ENCODE measurements at places on chromosomes 7 and 10. TPM values are rescaled to one million over a fixed set of nuclear protein-coding genes. Genes with fewer than 3 reads are reported as not detected.

NXPH1 gene
- not detected for total RNA-seq

AKR1C8 gene
- not detected for total RNA-seq

DNAJC12 gene
- total RNA-seq: 0.88 TPM

DNA sequence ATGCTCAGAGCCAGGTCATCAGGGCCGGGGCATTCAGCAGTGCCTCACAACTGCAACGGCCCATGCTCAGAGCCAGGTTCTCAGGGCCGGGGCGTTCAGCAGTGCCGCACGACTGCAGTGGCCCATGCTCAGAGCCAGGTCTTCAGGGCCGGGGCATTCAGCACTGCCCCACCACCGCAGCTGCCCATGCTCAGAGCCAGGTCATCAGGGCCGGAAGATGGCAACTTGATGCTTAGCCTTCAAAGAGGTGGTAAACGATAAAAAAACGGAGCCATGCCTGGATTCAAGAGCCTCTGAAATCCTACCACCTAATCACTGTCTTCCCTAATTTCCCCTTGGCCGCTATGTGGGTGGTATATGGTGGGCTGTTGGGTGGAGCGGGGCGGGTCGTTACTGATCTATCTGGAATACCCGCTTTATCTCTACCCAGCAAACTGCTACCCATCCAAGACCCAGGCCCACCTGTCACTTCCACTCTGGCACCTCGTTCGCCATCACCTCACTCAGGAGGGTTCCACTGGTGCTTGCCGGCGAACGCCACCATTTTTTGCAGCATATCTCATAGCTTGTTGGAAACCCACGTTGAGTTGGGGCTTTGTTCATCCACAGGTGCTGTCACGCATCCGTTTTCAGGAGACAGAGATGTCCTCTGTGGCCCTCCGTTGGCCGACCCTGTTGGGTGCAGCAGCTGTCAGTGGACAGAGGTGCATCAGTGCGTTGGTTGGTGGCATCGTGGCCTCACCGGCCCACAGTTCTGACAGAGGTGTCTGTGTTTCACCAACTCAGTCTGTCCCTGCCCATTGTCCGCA lies 221.1 kb downstream of the EBF3 start:
- no peak overlapping the region for H3K27ac ChIP-seq
- no peak overlapping the region for H3K4me3 ChIP-seq
- H3K27me3 ChIP-seq: no peaks in the 10 kb centered on the region
- no peaks in the 10 kb centered on the region for H3K36me3 ChIP-seq

- H3K27me3 ChIP-seq: peaks cover 3% of the 10 kb centered on the region
- no peaks in the 10 kb centered on the region for H3K36me3 ChIP-seq
- DNase-seq: no peak
Measured at GRCh38 chr7:78395298-78396036, 596.9 kb downstream of the PHTF2 start.

- no peak overlapping the region for H3K27ac ChIP-seq
- H3K27me3 ChIP-seq: no peaks in the 10 kb centered on the region
- no peak for DNase-seq
Measured at GRCh38 chr7:136807598-136807997, 60.9 kb upstream of the CHRM2 start.

GRCh38 chr7:80587538-80587937 lies 50.9 kb upstream of the CD36 start:
- H3K4me1 ChIP-seq: peaks cover 8% of the 10 kb centered on the region
- no peaks in the 10 kb centered on the region for H3K27me3 ChIP-seq
- DNase-seq: no peak
- no peak overlapping the region for H3K4me3 ChIP-seq

DNA sequence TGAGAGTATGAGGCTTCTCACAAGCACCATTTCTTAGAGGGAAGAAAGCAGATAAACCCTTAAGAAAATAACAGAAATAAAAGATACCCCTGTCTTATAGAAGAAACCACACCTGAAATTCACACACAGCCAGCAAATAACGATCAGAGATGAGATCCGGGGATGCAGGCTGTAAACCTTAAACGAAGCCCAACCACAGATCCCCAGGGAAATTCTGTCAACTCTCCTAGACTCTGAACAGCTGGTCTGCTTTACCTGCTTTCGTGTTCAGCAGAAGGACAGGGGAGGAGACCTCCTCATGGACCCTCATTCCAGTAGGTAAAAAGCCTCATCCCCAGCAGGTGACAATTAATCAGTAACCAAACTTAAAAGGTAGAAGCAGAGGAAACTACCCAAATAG lies 45.0 kb downstream of the VOPP1 start:
- no peaks in the 10 kb centered on the region for H3K27me3 ChIP-seq
- peaks cover 28% of the 10 kb centered on the region for H3K4me1 ChIP-seq
- H3K36me3 ChIP-seq: peaks cover 9% of the 10 kb centered on the region
- no peak overlapping the region for H3K4me3 ChIP-seq
- no peak overlapping the region for H3K27ac ChIP-seq
- no peak for DNase-seq

GRCh38 chr7:77940647-77941046 lies 142.1 kb downstream of the PHTF2 start:
- H3K36me3 ChIP-seq: no peaks in the 10 kb centered on the region
- H3K27ac ChIP-seq: no peak overlapping the region
- H3K27me3 ChIP-seq: no peaks in the 10 kb centered on the region

GRCh38 chr10:89985446-89985845 lies 284.1 kb downstream of the KIF20B start:
- DNase-seq: no peak
- H3K4me3 ChIP-seq: no peak overlapping the region
- H3K27ac ChIP-seq: no peak overlapping the region
- H3K4me1 ChIP-seq: no peaks in the 10 kb centered on the region

DNA sequence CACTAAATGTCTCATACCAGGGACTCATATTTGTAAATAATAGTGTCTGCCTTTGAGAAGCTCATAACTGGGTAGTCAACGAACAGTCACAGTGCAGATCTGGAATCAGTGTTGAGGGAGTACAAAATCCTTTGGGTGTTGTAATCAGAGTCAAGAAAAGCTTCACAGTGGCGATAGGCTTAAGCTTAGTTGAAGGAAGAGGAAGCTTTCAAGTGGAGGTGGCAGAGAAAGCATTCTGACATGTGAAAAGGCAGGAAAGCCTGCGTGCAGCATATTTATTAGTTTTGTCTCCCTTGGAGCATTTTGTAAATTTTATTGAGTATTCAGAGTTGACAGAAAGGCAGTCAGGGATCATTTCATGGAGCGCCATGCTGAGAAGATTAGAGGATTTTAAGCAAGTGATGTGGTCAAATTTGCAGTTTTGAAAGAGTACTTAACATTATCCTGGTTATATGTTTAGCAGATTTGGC lies 104.9 kb downstream of the ADK start:
- no peak overlapping the region for H3K4me3 ChIP-seq
- H3K27ac ChIP-seq: no peak overlapping the region
- H3K4me1 ChIP-seq: no peaks in the 10 kb centered on the region

DNA sequence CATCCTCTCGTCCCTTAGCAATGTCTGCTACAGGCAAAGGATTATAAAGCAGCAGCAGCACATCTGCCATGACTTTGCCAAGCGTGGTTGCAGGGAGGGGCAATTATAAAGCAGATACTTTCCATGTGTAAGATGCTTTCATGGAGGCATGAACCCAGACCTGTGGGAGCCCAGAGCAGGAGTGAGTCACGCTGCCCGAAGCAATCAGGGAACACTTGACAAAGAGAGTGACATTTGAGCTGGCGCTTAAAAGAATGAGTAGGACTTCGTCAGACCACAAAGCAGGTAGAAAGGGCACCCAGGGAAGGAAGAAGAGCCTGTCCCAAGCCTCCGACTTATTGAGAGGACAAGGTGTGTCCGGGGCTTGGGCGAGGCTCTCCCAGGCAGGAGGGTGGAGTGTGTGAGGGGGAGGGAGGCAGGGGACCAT lies 147.2 kb downstream of the MYOF start:
- peak; percentile 96 for DNase-seq
- H3K27ac ChIP-seq: peak overlapping the region; percentile 92
- no peaks in the 10 kb centered on the region for H3K27me3 ChIP-seq

DNA sequence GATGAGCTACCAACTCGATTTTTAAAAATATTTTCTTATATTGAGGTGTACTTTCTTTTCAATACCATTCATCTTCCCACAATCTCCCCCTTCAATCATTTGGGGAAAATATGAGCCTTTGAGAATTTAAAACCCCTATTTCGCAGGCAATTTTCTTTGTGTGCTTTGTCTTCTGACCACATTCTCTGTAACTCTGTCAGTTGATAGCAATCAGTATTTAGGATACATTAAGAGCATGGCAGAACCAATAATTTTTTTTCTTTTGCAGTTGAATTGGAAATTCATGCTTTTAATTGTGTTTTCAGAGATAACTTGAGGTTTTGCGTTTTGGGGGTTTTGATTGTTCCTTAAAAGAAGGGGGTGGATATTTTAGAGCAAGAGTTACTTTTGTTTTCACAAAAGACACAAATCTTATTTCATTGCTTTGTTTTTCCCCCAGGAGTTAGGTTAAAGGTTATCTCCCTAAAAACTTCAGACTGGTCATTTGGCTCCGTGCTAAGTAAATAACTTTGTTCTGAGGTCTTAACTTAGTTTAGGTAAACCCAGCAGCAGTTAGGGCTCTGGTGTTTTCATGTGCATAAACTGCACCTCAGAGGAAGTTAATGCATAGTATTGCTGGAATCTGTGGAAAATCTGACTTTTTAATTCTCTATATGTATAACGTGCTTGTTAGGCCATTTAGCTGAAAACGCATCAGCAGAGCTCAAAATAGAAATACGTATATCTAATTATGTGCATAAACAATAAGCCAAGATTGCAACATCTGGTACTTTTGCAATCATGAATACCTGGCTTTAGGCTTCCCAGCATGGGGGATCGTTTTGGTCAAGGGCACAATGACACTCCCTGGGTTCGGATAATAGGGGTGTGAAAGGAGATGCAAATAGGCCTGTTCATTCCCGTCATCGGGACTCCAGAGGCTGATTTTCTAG lies 676.4 kb upstream of the ANKRD30A start:
- H3K27me3 ChIP-seq: no peaks in the 10 kb centered on the region
- no peaks in the 10 kb centered on the region for H3K4me1 ChIP-seq
- no peak overlapping the region for H3K27ac ChIP-seq
- H3K36me3 ChIP-seq: no peaks in the 10 kb centered on the region

DNA sequence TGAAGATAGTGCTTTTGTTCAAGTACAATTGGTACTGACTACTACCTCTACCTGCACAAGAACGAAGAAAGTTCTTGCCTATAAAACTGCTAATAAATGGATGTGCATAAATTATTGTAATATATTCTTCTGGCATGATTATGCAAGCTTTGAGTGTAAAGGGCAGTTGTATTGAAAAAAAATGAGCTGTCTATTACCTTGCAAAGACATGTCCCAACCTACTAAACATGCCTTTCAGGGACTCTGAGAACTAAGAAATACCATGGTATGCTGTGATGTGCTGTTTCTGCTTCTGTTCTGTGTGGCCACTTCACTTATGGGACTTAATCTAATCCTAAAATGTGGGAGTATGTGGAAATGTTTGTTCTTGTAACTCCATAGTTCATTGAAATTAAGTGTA lies 1083.4 kb downstream of the LRMDA start:
- no peaks in the 10 kb centered on the region for H3K27me3 ChIP-seq
- DNase-seq: no peak
- H3K27ac ChIP-seq: no peak overlapping the region
- no peaks in the 10 kb centered on the region for H3K4me1 ChIP-seq
- H3K36me3 ChIP-seq: no peaks in the 10 kb centered on the region
